Upper lobe of left lung (tissue), 6 donors: ENCODE measurements at places on chromosomes 16 and 17.

DNA sequence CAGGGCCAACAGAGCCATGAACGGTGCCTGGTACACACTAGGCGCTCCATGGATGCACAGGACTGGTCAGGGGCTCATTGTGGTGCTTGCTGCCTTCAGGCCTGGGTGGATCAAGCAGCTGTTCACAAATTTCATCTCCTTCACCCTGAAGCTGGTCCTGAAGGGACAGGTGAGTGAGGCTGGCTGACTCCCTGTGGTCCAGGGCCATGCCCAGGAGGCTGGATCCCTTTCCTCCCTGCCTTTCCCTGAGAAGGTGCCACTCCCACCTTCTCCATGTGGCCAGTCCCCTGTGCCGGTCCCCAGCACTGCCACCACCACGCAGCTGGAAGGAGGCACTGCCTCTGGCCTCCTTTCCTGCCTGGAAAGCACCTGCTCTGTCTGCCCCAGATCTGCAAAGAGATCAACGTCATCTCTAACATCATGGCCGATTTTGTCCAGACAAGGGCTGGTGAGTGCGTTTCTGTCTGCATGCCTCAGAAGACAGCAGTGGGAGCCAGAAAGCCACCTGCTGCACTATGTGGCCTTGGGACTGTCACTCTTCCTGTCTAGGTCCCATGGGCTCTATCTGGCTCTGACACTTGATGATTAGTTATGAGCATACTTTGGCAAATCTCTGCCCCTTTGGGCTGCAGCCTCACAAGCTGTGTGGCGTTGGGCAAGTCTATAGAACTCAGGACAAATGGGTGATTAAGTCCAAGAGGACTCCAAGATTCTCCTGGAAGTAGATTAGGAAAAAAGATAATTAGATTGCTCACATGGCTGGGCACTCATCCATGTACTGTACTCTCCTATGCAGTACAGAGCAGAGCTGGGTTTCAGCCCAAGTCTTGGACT, 9.4 kb downstream of the CETP start:
- no peak for DNase-seq

GRCh38 chr17:67137860-67138259, 93.5 kb downstream of the CACNG1 start:
- DNase-seq, result no peak

DNA sequence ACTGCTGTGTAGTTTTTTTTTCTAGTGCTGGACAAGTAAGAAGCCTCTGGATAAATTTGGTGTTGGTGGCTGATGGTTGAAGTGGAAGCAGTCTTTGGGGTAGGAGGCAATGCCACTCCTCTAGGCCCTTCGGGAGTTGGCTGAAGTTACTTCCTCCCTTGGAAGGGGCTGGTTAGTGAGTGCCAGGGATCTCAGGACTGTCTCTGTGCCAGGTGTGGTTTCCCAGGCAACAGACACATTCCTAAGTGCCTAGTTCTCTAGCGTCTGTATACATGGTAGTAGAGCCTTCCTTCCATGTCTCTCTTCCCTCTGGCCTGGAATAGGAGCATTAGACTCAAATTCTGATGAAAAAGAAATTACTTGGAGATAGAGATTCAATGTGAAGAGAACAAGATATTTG, 15.3 kb downstream of the TMEM98 start:
- no peak for DNase-seq

DNA sequence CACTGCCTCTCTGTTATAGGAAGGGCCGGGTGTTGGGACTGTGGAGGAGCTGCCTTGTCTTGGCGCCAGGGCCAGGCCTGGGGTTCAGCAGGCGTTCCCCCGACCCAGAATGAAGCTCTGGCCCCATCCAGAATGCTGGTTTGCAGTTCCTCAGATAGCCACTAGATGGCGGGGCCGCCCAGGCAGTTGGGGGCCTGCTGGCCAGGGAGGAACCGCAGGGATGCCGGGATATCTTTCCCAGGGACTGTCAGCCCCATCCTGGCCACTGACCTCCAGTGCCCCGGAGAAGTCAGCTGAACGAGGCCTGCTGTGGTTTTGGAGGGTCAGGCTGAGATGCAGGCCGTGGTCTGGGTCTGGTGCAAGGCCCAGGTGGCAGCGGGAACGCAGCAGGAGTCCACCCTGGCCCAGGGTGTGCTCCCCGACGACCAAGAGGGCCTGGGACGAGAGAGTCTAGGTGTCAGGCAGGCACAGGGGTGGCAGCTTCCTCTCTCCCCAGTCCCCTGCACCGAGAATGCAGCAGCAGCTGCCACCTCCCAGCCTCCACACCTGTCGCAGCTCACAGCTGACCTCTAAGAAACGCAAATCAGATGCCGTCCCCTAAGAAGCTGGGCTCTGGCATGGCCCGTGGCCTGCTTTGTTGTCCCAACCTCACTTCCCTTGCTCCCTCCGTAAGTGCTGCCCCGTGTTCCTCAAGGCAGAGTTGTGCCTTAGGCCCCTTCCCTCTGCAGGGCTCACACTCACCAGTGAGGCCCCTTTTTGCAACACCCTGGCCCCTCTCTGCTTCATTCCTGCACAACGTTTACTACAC, 51.2 kb downstream of the RMI2 start:
- peak; percentile 70 for DNase-seq

DNA sequence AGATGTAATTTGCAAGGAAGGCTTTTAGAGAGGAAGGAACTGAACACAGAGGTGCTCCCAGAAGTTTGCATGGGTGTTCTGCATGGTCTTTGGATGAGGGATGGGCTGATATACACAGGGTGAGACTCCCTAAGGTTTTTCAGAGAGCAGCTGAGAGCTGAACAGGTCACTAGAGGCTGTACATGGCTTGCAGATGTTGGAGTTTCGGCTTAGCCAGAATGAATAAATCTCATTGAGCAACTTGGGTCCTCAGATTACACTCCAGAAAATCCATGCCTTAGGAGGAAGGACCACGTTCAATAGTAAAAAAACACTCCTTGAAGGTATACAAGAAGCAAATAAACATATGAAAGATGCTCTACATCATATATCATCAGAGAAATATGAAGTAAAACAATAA, 7.5 kb upstream of the ITGB3 start:
- DNase-seq, result no peak

DNA sequence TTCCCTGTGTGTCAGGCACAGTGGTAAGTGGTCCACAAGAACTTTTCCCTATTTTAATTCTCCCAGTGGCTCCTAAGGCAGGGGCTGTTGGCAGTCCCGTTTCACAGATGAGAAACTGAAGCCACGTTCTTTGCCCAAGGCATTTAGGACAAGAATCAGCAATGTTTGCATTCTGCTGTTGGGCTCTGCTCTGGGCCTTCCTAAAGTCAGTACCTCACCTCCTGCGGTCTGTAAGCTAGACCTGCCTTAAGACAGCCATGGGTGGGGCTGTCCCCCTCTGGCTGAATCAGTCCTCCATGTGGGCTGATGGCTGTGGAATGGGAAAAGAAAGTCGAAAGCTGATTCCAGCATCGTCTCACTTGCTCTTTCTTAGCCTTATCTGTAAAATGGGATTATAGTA, 304.8 kb downstream of the MAF start:
- DNase-seq, result no peak

DNA sequence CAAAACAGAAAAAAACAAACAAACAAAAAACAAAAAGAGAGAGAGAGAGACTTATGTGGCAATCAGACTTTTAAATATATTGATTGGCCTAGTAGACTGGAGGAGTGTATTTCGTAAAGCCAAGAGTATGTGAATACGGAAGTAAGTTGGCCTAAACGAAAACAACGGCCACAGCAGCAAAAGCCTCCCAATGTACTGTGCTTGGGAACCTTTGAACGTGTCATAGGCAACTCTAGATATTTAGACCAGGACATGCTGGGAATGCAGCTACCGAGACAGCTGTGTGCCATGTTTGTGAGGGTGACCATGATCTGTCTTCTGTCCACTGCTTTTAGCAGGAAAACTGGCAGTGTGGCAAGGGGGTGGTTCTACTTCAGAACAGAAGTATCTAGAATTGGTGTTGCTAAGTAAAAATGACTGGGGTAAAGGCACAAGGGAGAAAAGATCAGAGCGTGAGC, 7.4 kb downstream of the MAF start:
- DNase-seq, result no peak

GRCh38 chr16:81994485-81994884, 16.8 kb downstream of the SDR42E1 start:
- no peak for DNase-seq

DNA sequence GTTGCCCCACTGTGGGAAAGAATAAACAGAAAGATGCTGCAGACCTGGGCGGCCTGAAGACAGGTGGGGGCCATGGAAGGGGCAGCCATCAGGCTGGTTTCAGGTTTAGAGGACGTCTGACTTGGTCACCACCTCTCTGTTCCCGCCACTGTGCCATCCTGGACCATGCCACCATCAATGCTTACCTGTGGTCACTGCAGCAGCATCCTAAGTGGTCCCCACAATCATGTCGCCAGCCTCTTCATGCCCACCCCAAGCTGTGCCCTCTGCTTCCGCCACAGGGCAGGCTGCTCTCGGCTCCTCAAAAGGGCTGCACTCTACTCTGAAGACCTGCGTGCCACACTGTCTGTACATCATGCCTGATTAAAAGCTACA, 10.4 kb downstream of the SMIM5 start:
- DNase-seq, result peak; percentile 22

GRCh38 chr17:34822007-34822739, 139.1 kb downstream of the CCT6B start:
- DNase-seq, result no peak
